Tongue (tissue), 3 donors: ENCODE measurements at places on chromosomes 11 and 22.
A peak's percentile ranks its signal among the peaks of the same experiment; 100 is the strongest.

- DNase-seq: peak; percentile 91
These were observed 1.5 kb upstream of the WNT11 start for GRCh38 chr11:76207642-76208401.

DNA sequence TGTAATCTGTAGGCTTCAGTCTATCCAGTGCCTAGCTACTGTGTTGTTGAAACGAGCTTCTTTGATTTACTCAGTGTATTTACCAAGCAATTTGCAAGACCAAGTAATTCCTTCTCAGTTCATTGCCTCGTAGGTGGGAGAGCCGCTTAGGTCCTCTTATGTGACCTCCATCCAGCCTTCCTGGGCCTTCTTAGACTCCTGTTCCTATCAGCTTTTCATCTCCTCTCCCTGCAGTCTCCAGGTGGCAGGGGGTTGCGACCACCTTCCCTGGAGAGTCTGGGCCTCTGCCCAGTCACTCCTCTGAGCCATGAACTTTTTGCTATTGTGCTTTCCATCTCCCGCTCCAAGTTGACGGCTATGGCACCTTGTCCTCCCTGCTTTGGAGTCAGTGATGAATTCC lies 251.8 kb downstream of the KIRREL3 start:
- no peak for DNase-seq

GRCh38 chr11:68168694-68169093 lies 44.4 kb downstream of the KMT5B start:
- no peak for DNase-seq

- DNase-seq: no peak
These were observed 21.0 kb downstream of the NNMT start for GRCh38 chr11:114316980-114317786.

DNA sequence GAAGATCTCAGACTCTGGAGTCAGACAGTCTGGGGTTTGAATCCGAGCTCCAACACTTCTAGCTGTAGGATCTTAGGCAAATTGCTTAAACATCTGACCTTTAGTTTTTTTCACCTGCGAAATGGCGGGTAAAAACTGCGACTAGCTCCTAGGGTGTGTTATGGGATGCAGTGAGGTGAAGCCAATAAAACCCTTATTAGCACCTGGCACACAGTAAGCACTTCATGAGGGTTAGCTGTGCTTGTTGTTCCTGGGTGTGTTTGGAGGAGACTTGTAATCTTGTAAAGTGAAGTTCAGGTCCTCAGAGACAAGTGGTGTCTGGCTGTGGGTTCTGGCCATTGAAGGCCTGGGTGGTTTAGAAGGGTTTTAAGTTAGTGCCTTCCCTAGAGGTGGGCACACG lies 68.9 kb downstream of the ZBTB16 start:
- DNase-seq: no peak

DNA sequence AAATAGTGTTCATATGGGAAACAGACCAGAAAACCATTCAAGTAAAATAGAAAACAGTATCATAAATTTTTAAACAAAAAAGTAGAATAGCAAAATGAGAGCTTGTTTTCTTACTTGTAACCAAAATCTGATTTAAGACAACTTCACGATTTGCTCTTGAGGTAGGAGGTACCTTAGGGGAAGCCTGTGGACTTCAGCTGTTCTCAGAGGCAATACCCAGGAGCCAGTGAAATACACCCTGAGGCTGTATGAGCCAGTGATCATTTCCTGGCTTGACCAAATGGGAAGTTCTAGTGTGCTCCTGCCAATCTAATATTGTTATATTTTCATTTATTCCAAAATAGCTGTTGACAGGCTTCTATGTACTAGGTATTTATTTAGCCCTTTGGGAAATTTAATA lies 104.8 kb downstream of the ARHGAP42 start:
- DNase-seq: no peak

DNA sequence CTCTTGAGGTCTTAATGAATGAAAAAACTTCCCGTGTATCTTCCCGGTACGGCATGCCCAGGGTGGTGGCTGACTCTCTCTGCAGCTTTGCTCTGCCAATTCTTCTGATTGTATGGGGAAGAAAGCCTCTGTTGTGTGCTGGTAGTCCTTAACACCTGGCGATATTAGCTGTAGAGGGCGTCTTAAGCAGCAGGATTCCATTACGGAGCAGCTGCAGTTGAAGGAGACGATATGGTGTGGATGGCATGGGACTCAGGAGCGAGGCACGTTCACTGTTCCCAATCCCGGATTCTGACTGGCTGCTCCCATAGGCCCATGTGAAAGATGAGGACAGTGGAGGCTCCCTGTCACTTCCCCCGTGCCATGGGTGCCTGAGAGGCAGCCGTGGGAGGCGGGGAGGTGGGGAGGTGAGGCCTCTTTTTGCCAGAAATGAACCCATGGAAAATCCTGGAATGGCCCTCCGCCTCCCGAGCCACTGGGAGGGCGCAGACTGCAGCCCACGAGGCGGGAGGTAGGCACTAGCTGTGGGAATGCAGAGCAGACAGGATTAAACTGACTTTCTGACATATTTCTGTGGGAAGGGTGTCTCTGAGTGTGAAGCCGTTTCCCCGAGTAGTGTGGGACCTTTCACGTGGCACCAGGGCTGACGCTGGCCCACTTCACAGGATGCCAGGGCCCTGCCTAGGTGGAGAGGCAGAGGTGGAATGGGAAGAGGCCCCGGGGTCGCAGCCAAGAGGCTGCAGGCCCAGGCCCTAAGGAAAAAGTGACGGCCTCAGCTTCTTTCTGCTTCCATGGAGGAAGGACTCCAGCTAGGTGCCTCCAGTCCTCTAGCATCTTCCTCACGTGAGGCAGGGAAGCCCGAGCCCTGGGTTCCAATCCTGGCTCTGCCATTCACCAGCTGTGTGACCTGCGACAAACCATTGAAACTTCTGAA lies 121.4 kb upstream of the CD82 start:
- peak; percentile 68 for DNase-seq

DNA sequence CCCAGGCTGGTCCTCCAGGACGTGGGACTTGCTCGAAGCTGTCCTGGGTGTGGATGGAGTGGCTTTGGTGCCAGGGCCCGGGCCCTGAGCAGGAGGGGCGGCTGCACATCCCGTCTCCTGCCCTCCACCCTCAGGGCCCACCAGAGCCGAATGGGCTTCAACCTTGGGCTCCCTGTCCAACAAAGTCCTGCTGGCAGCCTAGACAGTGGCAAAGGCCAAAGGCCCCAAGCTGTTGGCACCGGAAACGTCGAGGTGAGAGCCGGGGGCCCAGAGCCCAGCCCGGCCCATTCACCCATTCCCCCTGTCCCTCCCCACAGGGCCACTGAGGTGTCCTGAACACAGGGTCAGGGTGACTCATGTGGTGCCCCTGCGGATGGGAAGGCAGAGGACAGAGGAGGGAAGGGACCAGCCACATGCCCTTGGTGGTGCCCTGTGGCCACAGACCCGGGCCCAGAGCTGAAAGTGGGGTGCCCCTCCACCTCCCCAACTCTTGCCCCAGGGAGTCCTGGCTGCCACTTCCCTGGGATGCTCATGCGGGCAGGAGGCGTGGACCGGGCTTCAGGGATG lies 9.1 kb downstream of the TSPAN32 start:
- DNase-seq: no peak

DNA sequence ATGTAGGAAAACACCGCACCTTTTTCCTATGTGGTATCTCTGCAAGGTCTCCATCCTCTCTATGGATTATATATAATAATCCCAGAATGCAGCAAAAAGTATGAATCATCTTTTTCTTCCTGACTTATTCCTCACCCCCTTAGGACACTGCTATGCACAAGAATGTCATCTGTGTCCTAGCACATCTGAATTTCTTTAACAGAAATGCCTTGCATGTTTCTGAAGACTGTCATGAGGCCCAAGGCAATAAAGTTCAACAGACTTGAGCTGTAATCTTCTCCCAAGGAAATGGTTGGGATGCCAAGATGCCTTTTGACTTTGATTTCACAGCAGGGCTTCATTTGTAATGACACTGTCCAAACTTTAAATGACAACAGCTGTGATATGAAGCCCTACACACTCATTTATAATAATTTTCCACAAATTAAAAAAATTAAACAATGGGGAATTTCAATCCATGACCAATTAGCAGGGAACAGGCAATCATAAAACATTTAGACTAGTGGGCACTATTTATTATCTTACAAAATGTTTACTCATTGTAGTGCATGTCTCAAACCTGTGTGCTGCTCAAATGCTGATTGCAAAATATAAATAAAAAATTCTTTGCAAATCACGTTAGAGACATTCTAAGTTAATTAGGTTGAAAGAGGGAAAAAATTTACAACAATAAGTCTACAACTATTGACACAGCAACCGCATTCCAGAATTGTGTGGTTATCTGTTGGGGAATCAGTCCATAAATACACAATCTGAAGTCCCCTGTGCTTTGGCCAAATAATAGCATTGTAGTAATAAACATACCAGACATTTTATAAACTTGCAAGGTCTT lies 242.3 kb downstream of the SWAP70 start:
- peak; percentile 10 for DNase-seq

GRCh38 chr11:36399236-36399635 lies 103.1 kb downstream of the PRR5L start:
- no peak for DNase-seq

- no peak for DNase-seq
These were observed 58.3 kb downstream of the AMOTL1 start for GRCh38 chr11:94826415-94826814.

GRCh38 chr11:83175815-83176214 lies 17.7 kb upstream of the ANKRD42 start:
- no peak for DNase-seq
